ENCODE measurements at places on chromosomes 13 and 19.
A peak's percentile ranks its signal among the peaks of the same experiment; 100 is the strongest.

- no peak for DNase-seq
Observed at GRCh38 chr13:35179494-35179893, 237.4 kb downstream of the NBEA start.

- no peak for DNase-seq
Observed at GRCh38 chr13:25731536-25731935, 320.3 kb downstream of the SHISA2 start.

GRCh38 chr13:98507282-98507797 lies 69.6 kb downstream of the STK24 start:
- peak; percentile 61 for DNase-seq

DNA sequence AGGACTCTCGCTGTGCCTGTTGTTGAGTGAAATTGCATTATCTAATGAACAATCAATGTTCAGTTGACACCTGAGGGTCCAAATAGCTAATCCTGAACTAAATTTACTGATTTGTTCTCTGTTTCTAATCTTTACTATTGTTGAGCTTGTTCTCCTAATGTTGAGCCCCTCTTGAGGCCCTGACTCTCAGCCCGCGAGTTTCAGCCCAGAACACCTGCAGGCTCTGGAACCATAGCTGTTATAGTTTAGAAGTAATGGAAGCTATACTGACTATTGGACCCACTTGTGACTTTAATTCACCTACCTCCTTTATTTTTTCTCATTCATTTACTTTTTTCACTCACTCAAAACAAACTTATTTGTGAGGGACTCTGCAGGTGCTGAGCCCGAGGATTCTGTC lies 20.6 kb upstream of the PCDH8 start:
- DNase-seq, result no peak

- no peak for DNase-seq
Observed at GRCh38 chr19:13425151-13425550, 81.1 kb downstream of the CACNA1A start.

GRCh38 chr19:19661141-19661674 lies 2.3 kb downstream of the ATP13A1 start:
- no peak for DNase-seq

DNA sequence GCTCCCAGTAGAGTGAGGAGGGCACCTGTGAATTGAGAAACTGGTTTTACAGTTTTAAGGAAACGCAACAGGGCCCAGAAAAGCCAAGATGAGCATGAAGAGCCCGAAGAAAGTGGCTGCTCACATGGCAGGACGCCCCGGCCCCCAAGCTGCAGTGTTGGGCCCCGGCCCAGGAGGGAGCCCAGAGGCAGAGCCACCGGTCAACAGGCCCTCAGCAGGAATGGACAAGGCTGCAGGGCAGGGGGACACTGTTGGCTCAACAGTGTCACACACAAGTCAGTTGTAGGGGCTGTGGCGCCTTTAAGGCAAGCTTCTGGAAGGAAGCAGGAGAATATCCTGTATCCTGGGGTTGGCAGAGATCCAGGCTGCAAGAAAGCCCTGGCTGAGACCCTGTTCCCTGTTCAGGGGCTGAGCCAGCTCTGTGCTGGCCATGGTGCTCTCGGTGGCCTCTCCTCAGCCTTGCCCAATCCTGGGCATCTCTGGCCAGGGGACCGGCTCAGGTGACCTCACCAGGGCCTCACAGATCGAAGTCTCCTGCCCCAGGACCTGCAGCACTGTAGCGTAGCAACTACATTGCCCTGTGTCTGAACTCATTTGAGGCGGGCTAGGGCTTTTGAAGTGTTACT lies 28.0 kb downstream of the UPF1 start:
- no peak for DNase-seq

DNA sequence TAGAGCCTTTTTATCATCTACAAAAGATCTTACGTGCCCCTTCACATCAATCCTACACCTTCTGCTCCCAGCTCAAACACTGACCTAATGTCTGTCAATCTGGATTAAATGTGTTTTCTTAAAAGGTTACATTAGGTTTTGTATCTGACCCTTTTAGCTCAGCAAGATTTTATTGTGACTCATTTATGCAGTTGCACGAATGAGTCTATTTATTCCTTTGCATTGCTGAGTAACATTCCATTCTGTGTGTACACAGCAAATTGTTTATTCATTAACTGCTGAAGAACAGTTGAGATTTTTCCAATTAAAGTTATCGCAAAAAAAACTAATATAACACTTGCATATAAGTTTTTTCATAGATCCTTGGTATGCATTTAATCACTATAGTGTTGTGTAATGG lies 253.9 kb upstream of the GPC6 start:
- DNase-seq, result no peak

- DNase-seq, result no peak
Observed at GRCh38 chr13:104750377-104750776, 1684.2 kb upstream of the SLC10A2 start.

DNA sequence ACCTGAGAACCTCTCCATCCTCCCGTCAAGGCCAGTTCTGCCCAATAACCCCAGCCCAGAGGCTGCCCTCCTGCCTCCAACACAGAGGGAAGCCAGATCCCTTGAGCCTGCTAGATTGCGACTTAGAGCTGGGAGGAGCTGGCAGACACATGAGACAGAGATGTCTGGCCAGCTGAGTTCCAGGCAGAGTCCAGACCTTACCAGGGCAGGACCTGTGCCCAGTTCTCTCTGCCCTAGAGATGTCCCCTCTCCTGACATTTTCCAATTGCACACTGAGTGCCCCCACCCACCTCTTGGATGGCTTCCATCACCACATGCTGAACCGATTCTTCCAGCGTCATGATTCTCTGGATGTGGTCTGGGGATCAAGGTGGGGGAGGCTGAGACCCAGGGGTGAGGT lies 3.0 kb downstream of the HOOK2 start:
- DNase-seq, result no peak

- no peak for DNase-seq
Observed at GRCh38 chr13:110780422-110780821, 66.9 kb downstream of the ING1 start.

DNA sequence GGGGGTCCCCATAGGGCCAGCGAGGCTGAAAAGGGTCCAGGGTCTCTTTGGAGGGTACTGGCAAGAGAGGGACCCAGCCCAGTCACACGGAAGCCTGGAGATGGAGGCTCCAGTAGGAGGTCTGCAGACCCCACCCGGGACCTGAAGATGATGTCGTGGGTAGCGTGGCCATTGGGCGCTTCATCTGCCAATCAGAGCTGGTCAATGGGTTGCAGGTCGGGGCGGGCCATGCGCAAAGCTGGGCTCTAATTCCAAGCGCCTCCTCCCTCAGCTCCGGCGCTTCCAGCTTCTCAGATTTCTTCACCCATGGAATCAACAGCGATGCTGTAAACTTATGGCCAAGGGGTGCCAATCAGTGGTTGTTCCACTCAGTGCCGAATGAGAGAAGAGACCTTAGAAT lies 10.9 kb downstream of the SIGLEC12 start:
- DNase-seq, result no peak

GRCh38 chr19:2575734-2576481 lies 100.0 kb downstream of the GADD45B start:
- no peak for DNase-seq

GRCh38 chr13:93352616-93353015 lies 126.0 kb downstream of the GPC6 start:
- no peak for DNase-seq

DNA sequence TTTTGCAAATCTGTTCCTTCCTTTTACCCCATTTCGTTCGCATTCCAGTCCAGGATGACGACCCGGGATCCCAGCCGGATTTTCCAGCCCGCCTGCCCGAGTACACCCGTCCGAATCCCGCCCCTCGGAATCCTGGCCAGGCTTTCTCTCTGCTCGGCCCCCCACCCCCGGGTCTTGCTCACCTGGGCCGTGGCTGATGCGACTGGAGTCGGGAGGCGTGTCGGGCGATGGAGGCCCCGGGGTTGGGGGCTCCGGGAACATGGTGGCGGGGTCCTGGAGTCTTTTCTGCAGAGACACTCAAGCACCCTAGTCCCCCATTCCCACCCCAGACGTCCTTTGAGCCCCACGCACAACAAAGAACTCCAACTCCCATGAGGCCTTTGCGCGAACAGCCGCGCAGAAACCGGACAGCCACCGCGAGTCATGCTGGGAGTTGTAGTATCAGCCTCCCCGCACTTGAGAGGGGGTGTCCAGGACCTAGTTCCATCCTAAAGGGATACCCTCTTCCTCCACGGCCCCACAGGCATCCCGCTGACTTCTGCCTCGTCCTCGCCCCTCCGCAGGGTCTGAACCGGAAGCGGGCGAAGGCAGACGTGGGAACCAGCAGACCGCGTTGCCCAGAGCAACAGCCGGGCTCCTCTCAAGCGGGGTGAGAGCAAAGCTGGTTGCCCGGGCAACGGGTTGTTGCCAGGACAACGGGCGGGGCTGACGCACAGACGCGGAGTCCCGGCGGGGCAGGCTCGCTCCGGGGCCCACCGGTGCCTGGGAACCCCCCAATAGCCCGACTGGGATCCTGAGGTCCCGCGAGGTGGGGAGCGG lies 1.1 kb downstream of the SYT5 start:
- peak; percentile 70 for DNase-seq

DNA sequence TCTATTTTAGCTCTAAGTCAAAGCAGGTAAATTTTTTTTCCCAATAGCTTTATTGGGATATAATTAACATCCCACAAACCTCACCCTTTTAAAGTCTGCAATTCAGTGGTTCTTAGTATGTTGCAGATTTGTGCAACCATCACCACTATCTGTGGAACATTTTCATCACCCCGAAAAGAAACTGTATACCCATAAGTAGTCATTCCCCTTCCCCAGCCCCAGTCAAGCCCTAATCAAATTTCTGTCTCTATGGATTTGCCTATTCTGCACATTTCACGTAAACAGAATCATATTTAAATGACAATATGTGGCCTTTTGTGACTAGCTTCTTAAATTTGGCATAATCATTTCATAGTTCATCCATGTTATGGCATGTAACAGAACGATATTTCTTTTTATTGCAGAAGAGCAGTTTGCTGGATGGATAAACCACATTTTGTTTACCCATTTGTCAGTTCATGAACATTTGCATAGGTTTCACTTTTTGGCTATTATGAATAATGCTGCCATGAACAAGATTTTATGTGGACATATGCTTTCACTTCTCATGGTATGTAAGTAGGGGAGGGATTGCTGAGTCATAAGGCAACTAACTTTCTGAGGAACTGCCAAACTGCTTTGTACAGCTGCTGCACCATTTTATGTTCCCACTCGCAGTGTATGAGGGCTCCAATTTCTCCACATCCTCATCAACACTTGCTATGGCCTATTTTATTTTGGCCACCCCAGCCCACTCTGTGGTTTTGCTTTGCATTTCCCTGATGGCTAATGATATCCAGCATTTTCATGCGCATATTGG lies 10.9 kb downstream of the SLC46A3 start:
- no peak for DNase-seq

DNA sequence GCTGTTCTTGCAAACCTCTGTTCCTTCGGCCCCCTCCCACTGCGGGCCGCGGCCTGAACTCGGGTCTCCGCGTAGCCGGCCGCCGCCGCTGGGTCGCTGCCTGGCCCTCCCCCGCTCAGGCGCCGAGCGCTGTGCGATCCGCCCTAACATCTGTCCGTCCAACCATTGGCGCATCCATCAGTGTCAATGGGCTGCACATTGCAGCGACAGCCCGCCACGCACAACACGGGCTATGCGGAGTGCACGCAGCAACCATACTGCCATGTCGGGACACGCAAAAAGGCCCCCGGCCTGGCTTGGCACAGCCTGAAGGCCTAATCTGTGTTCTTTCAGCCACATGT lies 2.6 kb upstream of the TSHZ3 start:
- no peak for DNase-seq

- DNase-seq, result peak; percentile 50
Observed at GRCh38 chr13:31199849-31200636, at the start of gene B3GLCT. Gene B3GLCT, plus strand, starts transcription at chr13:31199975. Its CDS starts 110 bp downstream, at chr13:31200085.

DNA sequence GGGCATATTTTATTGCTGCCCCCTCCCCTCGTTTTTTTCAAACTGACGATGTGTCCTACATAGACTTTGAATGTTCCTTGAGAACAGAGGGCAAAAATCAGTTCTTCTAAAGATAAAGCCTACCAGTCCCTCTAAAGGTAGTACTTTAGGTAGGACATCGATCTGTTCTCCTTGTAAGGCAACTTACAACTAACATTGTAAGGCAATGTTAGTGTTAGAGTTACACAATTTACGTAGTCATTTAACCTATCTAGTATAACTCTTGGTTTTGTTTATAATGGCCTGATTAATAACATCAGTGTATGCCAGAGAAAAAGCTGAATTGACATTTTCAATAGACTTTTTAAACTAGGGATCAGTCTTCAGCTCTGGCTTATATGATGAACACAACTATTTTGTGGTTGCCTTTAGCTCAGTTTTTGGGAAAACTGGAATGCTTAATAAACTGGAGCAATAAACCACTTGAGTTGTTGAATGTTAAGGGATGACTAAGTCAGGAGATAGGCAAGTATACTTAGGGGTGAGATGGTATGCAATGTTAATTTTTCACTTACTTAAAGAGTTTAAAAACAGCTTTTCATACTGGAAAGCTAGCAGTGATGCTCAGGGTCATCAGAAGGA lies 2.2 kb downstream of the NDFIP2 start:
- no peak for DNase-seq

DNA sequence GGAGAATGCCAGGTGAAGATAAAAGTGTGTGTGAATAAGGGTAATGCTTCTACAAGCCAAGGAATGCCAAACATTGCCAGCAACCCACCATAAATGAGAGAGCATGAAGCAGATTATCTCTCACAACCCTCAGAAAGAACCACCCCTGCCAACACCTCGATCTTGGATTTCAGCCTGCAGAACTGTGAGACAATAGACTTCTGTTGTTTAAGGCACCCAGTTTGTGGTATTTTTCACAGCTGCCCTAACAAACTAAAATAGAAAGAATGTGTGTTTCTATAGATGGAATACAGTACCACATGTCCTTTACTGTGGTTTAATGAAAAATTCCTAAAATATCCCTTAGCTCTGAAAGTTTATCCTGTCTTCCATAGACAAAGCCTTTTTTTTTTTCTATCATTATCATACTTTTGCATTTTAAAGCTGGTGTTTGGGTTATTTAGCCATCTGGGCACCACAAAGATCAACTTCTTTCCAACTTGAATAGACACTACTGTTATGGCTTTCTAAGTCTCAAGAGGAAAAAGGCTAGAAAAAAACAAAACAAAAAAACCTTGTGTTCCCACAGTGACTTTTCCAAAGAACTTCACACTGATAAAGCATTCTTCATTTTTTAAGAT lies 505.6 kb downstream of the KCTD12 start:
- DNase-seq, result no peak

DNA sequence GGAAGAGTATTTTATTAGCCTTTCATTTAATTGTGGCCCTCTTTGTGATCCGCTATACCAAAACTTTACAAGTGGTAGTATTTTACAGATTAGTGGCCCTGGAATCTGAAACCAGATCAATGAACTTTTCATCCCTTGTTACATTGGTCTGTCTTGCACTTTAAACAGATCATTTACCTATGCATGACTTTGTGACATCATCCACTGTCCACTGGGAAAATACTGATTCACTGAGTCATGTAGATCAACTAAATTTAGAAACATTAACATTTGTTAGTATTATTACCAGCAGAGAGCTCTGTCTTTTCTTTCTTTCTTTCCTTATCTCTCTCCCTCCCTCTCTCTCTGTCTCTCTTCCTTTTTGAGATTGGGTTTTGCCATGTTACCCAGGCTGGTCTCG lies 17.5 kb downstream of the PCDH8 start:
- no peak for DNase-seq
